Activated CD4-positive, alpha-beta T cell treated with anti-CD3 and anti-CD28 coated beads for 4 hours (primary cell): ENCODE measurements at places on chromosomes 7 and 10.

- no peak for DNase-seq
Measured at GRCh38 chr10:44043646-44044375, 341.1 kb downstream of the CXCL12 start.

DNA sequence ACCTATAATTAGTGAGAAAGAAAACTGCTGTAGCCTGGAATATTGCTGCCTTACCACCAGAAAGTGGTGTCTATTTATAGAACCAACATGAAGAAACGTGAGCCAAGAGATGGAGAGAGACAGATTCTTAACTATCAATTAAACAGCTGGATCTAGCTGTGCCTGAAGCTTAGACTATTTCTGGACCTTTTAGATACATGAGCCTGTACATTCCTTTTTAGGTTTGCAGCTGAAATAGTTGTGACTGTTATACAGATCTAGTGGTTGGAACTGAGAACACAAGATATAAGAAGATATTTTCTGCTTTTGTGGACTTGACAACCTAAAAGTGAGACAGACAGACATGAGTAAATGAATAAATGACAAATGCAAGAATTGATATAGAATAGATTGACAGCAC is 73.4 kb downstream of the CDK14 start:
- DNase-seq, result no peak

DNA sequence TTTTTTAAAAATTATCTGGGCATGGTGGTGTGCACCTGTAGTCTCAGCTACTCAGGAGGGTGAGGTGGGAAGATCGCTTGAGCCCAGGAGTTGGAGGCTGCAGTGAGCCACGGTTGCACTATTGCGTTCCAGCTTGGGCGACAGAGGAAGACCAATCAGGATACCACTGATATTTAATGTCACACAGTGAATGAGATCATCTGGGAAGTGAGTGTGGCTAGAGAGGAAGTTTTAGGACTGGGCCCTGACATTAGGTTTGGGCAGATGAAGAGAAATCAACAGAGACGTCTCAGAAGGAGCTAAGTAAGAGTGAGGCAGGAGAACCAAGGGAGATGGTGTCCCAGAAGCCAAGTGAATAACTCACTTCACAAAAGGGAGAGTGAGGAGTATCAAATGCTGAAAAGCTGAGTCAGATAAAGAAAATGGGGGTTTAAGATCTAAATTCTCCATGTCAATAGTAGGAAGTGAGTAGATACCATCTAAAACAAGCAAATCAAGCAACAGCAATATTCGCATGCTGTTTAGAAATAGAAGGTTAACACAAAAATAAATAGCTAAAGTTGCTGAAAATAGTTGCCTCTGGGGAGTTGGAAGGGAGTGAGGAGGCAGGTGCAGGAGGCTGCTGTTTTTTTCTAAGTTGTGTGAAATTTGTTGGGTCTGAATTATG is 11.5 kb downstream of the PILRA start:
- DNase-seq, result no peak

- DNase-seq, result no peak
Measured at GRCh38 chr10:31215052-31215451, 104.0 kb upstream of the ZEB1 start.
